M059J (cell line): ENCODE measurements at places on chromosomes 11 and 22.

GRCh38 chr11:10350334-10350733 lies 45.5 kb downstream of the ADM start:
- DNase-seq = peak; percentile 99

DNA sequence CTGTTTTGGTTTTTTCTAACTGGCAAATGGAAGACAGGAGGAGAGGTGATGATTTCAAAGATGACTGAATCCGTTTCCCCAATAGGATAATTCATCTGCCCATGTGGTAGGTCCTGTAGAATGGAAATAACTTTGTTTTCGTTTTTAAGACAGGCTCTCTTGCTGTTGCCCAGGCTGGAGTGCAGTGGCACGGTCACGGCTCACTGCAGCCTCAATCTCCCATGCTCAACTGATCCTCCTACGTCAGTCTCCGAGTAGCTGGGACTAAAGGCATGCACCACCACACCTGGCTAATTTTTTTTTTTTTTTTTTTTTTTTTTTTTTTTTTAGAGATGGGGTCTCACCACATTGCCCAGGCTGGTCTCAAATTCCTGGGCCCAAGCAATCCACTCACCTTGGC lies 77.4 kb upstream of the BIRC3 start:
- DNase-seq = no peak

- DNase-seq = no peak
Observed at GRCh38 chr11:91495837-91496236, 728.8 kb upstream of the FAT3 start.

DNA sequence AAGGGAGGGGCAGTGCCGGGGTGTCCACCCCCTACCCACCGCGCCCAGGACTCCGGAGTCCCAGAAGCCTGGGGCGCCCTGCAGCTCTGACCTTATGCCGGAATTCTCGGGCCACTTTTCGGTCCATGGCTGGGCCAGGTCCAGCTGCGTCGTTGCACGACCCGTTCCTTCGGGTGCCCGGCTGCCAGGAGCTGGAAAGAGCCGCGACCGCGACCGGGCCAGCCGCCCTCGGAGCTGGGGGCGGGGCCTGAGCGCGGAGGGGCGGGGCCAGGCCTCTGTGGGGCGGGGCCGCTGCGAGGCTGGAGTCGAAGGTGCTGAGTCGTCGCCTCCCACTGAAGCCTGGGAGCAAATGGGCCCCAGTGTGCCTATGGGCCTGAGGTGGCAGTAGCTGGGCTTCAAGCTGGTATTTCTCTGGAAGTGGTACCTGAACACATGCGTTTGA lies at the start of gene USH1C:
Gene USH1C, minus strand, starts transcription at position 236 of the 442 bp plus-strand sequence. Its CDS starts 109 bp downstream, at position 127.
- no peak for DNase-seq

DNA sequence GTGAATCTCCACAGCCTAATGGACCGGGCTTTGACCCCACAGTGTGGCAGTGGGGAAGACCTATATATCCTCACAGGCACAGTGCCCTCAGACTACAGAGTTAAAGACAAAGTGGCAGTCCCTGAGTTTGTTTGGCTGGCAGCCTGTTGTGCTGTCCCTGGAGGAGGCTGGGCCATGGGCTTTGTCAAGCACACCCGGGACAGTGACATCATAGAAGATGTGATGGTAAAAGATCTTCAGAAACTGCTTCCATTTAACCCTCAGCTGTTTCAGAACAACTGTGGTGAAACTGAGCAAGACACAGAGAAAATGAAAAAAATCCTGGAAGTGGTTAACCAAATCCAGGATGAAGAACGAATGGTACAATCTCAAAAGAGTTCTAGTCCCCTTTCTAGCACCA lies 39.0 kb downstream of the ENDOD1 start:
- no peak for DNase-seq

DNA sequence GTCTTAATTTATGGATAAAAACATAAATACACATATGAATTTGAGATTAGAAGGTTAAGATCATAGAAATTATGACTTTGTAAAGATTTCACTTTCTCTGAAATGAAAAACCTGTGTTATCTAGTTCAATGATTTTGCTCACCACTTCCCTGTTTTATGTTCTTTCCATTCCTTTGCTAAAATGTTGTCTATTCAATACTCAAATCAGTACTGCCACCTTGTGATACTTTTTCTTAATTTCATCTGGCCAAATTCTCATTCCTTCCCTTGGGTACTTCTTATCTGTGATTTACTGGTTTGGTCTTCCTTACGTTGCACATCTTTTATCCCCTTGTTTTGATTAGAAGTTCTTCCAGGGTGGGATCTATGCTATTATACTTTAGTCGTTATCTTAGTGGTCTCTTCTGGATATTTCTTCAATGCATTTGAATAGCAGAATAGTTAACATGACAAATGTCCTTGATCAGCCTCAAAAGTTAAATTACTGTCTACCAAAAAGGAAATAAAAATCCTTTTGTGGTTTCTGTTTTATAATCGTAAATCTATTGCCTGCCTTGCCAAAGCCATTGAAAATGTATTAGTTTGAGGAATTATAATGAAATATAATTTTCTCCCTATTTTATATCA lies 197.0 kb downstream of the PGR start:
- peak; percentile 48 for DNase-seq

GRCh38 chr22:47592791-47593190 lies 830.3 kb downstream of the TBC1D22A start:
- DNase-seq = no peak

GRCh38 chr11:104764710-104765045 lies 133.6 kb downstream of the CASP12 start:
- no peak for DNase-seq

- DNase-seq = peak; percentile 29
Observed at GRCh38 chr11:65781152-65781961, 581 bp upstream of the AP5B1 start.

DNA sequence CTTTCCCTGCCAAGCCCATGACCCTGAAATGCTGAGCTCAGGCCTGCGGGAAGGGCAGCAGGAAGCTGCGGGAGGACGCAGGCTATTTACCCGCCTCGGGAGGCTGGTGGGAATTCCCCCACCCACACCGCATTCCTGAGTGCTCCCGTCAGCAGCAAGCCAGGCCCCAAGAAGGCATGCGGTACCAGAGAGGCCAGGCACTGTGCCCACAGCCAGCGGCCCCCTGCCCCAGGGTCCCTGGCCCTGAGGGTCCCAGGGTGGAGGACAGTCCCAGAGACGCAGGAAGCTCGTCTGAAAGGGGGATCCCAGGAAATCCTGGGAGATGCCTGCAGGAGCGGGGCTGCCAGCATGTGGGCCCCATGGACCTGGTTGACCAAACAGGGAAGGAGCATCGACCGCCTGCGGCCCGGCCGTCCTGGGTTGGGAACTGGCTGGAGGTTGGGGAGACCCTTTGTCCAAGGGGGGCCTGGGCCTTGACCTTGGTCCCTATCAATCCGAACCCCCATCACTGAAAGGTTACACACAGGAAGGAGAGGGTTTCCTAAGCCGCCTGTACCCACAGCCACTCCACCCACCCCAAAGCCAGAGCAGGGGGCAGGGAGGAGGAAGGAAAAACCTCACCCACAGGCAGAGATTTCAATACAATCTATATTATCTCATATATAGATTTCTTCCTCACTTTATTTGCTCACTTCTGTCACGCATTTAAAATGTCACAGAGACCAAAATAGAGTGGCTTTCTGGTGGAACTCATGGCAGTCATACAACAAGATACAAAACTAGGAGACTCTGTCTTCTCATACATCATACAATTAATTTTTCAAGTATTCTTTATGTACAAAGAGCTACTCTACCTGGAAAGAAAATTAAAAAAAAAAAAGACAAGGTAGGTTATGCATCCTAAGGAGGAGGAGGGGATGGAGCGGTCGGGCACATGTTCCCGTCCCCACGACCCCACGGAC lies 17.1 kb downstream of the MAFF start:
- peak; percentile 87 for DNase-seq

DNA sequence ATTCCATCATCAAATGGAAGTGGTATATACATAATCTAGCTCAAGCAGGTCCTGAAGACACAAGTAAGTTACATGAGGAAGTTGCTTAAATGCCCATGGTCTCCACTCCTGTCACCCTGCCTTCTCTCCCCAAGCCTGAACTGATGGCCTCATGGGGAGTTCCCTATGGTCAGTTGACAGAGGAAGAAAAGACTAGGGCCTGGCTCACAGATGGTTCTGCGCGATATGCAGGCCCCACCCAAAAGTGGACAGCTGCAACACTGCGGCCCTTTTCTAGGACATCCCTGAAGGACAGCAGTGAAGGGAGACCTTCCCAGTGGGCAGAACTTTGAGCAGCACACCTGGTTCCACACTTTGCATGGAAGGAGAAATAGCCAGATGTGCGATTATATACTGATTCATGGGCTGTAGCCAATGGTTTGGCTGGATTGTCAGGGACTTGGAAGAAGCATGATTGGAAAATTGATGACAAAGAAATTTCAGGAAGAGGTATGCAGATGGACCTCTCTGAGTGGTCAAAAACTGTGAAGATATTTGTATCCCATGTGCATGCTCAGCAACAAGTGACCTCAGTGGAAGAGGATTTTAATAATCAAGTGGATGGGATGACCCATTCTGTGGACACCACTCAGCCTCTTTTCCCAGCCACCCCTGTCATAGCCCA lies 17.3 kb upstream of the CD82 start:
- DNase-seq = no peak

- DNase-seq = peak; percentile 4
Observed at GRCh38 chr11:30735946-30736345, 149.8 kb upstream of the MPPED2 start.

DNA sequence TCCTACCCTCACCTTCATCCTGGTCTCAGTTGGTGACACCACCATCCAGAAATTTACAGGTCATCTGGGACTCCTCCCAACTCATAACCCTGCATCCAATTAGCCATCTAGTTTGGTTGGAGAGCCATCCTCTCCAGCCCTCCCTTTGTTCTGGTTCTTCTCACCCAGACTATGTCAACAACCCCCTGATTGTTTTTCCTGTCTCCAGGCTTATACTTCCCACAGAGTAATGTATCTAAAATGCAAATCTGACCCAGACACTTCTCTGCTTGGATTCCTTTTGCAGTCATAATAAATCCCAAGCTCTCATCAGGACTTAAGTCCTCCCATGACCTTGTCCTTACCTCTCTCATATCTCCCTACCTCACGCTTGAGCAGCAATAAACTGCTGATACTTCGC lies 3.0 kb downstream of the TTC12 start:
- DNase-seq = no peak

GRCh38 chr22:43988116-43988820 lies 33.0 kb downstream of the SAMM50 start:
- DNase-seq = no peak

GRCh38 chr11:130847517-130847916 lies 68.8 kb downstream of the SNX19 start:
- DNase-seq = peak; percentile 97

DNA sequence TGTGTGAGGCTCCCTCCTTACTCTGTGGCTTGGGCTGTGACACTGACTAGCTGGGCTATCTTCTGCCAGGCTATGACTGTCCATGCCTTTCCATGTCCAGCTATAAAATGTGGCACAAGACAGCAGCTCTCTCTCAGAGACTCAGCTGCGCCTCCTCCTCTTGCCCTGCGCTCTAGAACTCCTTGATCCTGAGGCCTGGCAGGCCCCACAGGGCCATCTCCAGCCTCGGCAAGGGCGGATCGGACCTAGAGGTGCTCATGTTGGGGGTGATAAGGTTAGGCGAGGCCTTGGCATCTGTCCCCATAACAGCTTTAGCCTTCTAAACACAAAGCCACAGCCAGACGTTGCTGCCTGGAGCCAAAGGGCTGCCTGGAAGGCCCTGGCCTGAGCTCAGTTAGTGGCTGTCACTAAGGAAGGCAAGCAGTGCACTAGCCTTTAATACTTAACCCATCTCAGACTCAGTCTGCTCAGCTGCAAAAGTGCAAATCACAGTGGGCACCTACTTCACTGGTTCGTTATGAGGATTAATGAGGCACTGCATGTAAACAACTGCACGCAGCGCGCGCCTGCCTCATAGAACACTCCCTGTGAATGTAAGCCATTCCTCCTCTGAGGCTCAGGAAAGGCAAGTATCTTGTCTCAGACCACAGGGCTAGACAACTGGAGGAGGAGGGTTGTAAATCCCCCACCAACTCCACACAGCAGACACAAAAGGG lies 1.2 kb downstream of the GUCD1 start:
- no peak for DNase-seq

GRCh38 chr22:28064920-28065319 lies 145.9 kb upstream of the PITPNB start:
- DNase-seq = no peak

GRCh38 chr11:17401841-17402240 lies 13.4 kb upstream of the KCNJ11 start:
- DNase-seq = peak; percentile 43

GRCh38 chr11:65811764-65812475 lies 21.8 kb upstream of the SNX32 start:
- no peak for DNase-seq

GRCh38 chr22:28102151-28102812 lies 183.2 kb upstream of the PITPNB start:
- no peak for DNase-seq

GRCh38 chr11:19846654-19847305 lies 134.1 kb downstream of the NAV2 start:
- peak; percentile 24 for DNase-seq

DNA sequence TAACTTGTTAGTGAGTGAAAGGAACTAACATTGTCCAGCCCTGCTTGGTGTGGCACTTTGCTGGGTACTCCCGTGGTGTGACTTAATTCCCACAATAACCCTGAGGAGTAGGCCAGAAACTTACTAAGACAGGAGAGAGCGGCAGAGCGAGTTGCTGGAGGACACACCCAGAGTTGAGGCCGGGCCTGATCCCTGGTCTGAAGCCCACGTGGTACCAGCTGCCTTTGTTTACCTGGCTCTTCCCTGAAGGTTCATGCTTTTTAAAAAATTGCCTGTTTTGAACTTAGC lies 594 bp downstream of the MPST start:
- peak; percentile 45 for DNase-seq

DNA sequence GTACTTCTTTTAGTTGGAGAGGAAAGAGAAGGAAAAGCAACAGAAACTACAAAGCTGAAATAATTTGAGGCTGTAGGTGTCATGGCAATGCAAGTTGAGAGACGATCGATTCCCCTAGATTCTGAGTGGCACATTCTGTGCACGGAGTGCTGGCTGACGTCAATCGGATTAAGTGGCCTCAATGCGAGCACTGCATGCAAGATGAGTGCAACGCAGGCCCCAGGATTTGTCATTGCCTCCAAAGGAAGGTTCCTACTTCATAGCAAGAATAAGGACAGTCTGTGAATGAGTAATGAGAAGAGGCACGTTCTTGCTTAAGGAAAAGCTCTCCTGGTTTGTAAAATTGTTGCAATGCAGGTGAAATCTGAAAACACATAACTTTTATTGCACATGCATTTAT lies 892.4 kb downstream of the KCNA4 start:
- DNase-seq = no peak
